Endothelial cell of coronary artery (primary cell): ENCODE measurements at places on chromosomes 4 and X. TPM values are rescaled to one million over a fixed set of nuclear protein-coding genes. Genes with fewer than 3 reads are reported as not detected.

NUDT10 gene
- 0.94 and 0.99 TPM in 2 replicates for total RNA-seq

UGT2A1 gene
- total RNA-seq = 0.27 and 0.85 TPM in 2 replicates

PCYT1B gene
- under 0.01 TPM in 1 of 2 replicates, not detected in the other for total RNA-seq

S100P gene
- 0.18 TPM in 1 of 2 replicates, not detected in the other for total RNA-seq

DAPP1 gene
- 0.09 TPM in 1 of 2 replicates, not detected in the other for total RNA-seq

SPACA5 gene
- not detected in 2 replicates for total RNA-seq
